Dorsolateral prefrontal cortex (tissue), 122 donors: ENCODE measurements at places on chromosomes 3 and 15.

GRCh38 chr15:65026756-65027155 lies 2.7 kb downstream of the MTFMT start:
- no peak for DNase-seq

- no peak for DNase-seq
These were observed 4.1 kb downstream of the KNL1 start for GRCh38 chr15:40598126-40598525.

DNA sequence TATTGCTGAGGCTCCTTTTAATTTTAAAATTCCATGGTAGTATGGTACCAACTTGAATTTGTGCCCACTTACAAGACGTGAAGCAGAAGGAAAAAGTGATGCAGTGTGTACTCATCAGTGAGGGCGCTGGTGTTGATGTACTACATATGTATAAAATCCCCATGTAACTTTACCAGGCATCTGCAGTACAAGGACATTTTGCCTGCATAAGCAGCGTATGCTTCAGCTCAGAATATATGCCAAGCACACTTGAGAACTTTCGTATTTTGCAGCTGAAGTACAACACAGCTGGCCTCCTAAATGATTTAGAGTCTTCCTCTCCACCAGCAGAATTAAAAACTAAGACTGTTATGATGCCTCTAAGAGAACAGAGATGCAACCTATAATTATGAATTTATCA lies 108.9 kb downstream of the RYR3 start:
- no peak for DNase-seq

GRCh38 chr3:178850450-178851190 lies 221.0 kb downstream of the ZMAT3 start:
- no peak for DNase-seq

DNA sequence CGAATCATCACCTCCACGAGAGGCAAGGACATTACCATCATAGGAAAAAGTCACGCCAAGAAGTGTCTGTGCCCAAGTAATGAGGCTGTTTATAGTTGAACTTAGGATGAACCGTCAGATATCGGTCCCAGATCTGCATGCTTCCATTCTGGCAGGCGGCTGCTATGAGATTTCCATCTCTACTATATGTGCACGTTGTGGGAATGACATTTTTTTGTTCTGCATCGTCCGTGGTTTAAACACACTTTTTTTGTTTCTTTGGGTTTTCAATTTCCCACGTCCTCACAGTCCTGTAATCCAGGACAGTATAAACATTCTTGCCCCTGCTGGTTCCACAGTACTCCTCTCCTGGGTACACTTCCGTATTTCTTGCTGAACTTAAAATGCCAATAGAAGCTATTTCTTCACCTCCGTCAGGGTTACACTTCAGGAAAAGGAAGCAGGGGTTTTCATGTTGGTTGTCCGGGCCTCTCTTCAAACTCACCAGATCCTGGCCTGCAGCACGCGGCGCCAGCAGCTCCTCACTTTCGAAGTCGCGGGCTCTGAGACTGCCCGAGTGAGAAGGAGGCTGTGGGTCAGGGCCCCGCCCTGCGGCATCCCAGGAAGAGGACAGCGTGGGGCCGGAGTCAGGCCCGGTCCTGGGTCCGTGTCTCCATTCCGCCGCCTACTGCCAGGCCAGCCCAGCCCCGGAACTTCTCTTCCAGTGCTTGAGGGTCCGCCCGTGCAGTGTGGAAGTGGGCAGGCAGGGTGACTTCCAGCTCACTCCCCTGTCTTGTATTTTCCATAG lies 9.8 kb upstream of the TM4SF4 start:
- DNase-seq, result no peak

- no peak for DNase-seq
These were observed 34.4 kb upstream of the TPRG1 start for GRCh38 chr3:189137416-189137815.

GRCh38 chr3:110564674-110565073 lies 506.9 kb upstream of the NECTIN3 start:
- no peak for DNase-seq

- no peak for DNase-seq
These were observed 252.0 kb downstream of the NR2F2 start for GRCh38 chr15:96582473-96582872.

DNA sequence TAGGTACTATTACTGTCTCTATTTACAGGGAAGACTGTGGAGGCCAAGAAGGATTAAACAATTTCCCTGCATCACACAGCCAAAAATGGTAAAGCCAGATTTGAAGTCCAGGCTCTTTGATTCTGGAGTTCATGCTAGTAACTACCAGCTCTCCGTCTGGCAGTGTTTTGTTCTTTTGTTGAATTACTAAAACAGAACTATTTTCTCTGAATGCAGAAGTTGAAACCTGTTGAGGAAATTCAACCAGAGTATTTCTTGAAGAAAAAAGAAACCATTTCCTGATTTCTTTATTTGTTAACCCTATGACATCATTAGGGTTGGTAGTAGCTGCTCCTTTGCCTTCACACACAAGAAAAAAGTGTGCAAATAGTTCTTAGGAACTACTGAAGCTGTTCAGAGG lies 34.3 kb downstream of the CRTC3 start:
- DNase-seq, result no peak

DNA sequence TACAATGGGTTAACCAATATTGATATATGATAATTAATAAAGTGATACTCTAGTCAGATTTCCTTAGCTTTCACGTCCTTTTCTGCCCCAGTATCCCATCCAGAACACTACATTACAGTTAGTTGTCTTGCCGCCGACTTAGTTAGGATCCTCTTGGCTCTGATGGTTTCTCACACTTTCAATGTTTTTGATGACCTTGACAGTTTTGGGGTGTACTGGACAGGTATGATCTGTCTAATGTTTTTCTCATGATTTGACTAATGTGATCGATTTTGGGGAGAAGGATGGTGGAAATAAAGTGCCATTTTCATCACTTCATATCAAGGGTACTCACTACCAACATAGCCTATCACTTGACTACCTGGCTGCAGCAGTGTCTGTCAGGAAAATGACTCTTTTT lies 245.0 kb upstream of the TMC3 start:
- no peak for DNase-seq

GRCh38 chr3:113092746-113093145 lies 102.0 kb downstream of the GTPBP8 start:
- no peak for DNase-seq

DNA sequence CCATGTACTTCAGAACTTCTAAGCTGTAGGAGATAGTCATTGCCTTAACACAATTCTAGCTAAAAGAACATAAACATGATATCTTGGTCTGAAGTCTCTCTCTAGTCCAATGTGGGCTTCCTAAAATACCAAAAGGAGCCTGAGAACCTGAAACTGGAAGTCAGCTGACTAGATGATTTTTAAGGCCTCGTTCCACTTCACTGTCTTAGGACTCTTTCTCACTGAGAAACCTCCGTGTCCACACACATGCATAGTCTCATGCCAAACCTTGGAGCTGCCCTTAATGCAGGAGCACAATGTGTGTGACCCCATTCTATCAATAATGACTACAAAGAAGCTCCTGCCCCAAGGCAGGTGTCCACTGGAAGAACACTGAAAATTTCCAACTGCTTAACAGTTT lies 87.7 kb downstream of the ETFA start:
- DNase-seq, result no peak

- DNase-seq, result peak; percentile 23
These were observed 562 bp downstream of the NEO1 start for GRCh38 chr15:73052653-73053397.

DNA sequence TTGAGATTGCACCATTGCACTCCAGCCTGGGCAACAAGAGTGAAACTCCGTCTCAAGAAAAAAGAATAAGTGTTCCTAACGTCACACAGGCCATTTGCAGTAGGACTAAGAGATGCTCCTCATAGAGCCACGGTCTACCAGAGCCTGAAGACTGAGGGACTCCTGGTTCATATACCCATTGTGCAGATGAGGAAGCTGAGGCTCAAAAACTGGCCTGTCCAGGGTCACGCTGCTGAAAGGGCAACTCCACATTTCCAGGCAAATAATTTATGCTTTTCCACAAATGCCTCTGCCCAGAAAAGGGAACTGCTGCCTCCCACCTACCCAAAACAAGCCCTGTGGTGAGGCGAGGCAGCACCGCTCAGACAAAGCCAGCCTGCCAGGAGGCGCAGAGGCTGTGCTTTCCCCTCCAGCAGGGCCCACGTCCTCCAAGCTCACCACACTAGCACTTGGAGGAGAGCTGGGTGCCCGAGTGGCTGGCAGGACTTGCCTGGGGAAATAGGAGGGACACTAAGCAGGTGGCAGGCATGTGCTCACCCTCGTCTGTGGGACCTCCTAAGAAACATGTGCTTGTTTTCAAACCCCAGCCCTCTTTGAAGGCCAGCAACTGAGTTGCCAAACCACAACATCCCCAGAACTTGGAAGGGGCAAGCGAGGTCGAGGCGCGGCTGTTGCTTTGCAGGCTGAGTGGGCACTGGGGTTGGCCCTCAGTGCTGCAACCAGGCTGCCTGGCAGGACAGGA lies 195.6 kb downstream of the XXYLT1 start:
- no peak for DNase-seq

DNA sequence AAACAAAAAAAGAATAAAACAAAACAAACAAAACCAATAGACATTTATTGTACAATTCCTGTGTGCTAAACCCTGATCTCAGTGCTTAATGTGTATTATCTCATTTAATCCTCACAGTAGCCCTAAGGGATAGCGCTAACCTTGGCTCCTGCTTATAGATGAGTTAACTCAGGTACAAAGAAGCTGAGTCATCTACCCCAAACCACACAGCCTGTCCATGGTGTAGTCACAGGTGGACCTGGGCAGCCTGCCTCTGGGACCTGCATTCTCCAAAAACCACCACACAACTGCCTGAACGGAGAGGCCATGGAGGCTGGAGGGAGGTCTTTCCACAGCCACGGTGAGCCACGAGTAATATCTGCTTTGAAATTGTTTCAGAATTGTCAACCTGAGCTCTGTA lies 5.5 kb upstream of the CLN6 start:
- no peak for DNase-seq

DNA sequence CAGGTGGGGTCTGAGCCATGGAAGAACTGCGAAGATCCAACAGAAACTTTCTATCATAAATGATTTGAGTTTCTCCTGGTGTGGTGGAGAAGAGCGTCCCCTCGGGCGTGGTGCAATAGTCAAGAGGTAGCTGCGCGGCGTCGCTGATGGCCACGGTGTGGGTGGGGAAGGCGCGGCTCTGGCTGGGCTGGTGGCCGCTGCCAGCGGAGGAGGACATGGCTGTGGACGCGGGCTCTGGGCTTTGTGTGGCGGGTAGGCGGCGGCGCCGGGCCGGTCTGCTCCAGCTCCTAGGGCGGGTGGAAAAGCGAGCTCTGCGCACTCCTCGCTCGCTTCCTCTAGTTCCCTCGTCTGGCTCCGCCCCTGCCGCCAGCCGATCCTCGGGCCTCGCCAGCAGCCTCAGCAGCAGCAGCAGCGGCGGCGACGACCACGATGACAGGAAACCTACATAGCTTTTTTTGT lies 5.9 kb downstream of the STARD9 start:
- DNase-seq, result peak; percentile 84

GRCh38 chr3:17709236-17709810 lies 33.1 kb downstream of the TBC1D5 start:
- no peak for DNase-seq

GRCh38 chr15:93980261-93980911 lies 251.0 kb upstream of the MCTP2 start:
- DNase-seq, result no peak

- peak; percentile 18 for DNase-seq
These were observed 79.3 kb upstream of the ALDH1L1 start for GRCh38 chr3:126259411-126260391.

DNA sequence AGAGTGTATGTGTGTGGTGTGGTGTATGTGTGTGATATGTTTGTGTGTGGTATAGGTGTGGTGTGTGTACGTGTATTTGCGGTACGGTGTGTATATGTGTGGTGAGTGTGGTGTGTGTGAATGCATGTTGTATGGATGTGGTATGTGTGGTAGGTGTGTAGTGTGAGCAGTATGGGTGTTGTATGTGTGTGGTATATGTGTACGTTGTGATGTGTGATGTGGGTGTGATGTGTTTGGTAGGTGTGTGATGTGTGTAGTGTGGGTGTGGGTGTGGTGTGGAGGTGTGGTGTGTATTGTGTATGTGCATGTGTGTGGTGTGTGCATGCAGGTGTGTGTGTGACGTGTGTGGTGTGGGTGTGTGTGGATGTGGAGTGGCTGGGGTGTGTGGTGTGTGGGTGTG lies 58.7 kb downstream of the EFCAB12 start:
- DNase-seq, result no peak

GRCh38 chr3:78644847-78645246 lies 1123.0 kb downstream of the ROBO1 start:
- DNase-seq, result no peak

DNA sequence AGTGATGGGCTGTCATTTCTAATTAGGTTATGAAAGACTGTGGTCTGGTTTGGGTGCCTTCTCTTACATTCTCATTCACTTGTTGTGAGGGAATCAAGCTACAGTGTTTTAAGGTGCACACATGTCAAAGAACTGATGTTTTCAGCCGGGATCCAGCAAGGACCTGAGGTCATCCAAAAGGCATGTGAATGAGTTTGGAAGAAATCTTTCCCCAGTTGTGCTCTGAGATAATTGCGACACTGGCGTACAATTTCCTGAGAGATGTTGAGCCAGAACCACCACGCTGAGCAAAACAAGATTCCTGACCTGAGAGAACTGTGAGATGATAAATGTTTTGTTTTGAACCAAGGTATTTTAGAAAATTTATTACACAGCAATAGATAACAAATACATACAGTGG lies 295.3 kb upstream of the SLITRK3 start:
- DNase-seq, result no peak

DNA sequence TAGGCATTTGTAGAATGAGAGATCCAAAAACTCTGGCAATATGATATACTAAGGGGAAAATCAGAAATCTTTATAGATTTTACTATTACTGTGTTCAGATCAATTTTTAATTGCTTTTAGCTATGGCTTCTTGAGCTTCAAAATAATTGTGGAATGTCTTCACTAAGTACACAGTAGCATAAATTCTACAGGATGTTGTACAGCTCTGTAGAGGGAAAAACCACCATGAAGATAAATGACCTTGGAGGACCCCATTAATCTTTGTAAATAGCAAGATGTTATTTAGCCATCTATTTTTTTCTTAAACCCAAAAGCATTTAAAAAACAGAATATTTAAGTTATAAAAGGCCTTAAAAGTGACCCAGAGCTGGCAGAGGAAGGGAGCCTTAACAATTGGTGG lies 43.9 kb upstream of the FNDC3B start:
- DNase-seq, result no peak

- DNase-seq, result no peak
These were observed 2.4 kb downstream of the CCNDBP1 start for GRCh38 chr15:43187544-43188155.

DNA sequence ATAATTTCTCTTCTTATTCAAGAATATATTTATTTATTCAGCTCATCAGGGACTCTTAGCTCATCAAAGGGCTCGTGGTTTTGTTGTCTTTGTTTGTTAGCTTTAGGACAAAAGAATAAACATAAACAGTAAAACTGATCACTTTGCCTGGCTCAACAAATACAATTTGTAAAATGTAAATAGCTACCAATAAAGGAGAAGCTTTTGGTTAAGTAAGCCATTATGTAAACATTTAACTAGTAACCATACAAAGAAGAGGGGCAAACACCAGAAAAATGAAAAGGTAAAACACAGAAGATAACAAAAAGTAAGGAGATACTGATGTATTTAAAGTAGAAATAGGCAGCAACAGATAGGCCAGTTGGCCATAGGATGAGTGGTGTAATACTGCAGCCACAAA lies 761.7 kb downstream of the ROBO1 start:
- no peak for DNase-seq

- DNase-seq, result no peak
These were observed 12.6 kb downstream of the CAPN7 start for GRCh38 chr3:15218689-15219088.
